Right ventricle myocardium inferior (tissue), 1 donor: ENCODE measurements at places on chromosomes 6 and 20.

GRCh38 chr6:68400396-68400795, 234.7 kb upstream of the ADGRB3 start:
- no peak for DNase-seq

DNA sequence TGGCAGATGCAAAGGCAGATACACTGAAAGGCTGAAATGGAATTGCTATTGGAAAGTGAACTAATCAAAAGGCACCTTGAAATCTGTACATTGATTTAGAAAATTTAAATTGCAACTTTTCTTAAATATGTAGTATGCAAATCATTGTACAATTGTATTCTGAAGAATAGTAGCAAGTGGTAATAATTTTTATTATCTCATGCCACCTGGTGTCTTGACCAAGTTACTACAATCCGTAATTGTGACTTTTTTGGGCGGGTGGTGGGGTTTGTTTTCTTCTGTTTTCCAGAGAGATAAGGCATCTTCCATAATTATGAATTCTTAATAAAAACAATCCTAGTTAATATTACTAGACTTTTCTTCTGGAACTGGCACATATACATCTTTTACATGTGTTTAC, 12.5 kb upstream of the BCKDHB start:
- no peak for DNase-seq

- DNase-seq: no peak
Observed at GRCh38 chr6:26333476-26334297, 31.3 kb upstream of the BTN3A2 start.

- DNase-seq: no peak
Observed at GRCh38 chr6:14372734-14373489, 255.3 kb downstream of the CD83 start.

DNA sequence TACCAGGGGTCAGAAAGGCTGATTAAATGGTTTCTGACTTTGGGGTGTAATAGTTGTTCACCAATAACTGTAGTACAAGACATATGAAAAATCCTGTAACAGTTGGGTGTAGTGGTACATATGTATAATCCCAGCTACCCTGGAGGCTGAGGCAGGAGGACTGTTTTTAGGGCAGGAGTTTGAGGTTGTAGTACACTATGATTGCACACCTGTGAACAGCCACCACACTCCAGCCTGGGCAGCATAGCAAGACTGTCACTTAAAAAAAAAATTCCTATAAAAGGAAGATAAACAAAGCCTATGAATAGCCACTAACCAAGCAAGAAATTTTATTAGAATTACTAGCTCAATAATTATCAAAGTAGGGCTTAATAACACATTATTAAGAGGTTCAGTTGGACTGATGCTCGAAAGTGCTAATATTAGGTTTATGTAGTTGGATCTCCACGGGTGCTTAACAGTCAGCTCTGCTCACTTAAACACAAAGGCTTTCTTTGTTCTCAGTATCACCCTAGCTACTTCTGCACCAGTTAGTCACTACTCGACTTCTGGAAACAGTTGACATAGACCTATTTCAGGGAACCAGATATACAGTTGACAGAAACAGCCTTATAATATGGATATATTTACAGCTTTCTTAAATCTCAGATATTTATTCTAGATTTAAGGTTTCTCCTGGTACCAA, 113.0 kb downstream of the MTFR2 start:
- no peak for DNase-seq

DNA sequence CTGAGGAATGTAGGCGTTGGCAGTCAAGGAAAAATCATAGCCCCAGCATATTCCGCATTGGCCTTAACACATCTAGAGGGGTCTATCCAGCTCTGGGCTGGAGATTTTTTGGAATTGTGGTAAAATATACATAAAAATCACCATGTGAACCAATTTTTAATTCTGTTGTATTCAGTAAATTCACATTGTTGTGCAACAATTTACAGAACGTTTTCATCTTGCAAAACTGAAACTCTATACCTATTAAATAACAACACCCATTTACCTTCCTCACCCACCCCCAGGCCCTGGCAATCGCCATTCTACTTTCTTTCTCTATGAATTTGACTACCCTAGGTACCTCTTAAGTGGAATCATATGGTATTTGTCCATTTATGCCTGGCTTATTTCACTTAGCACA, 6.8 kb upstream of the JAG1 start:
- DNase-seq: no peak

GRCh38 chr6:52834481-52834880, 6.1 kb downstream of the GSTA5 start:
- DNase-seq: no peak

DNA sequence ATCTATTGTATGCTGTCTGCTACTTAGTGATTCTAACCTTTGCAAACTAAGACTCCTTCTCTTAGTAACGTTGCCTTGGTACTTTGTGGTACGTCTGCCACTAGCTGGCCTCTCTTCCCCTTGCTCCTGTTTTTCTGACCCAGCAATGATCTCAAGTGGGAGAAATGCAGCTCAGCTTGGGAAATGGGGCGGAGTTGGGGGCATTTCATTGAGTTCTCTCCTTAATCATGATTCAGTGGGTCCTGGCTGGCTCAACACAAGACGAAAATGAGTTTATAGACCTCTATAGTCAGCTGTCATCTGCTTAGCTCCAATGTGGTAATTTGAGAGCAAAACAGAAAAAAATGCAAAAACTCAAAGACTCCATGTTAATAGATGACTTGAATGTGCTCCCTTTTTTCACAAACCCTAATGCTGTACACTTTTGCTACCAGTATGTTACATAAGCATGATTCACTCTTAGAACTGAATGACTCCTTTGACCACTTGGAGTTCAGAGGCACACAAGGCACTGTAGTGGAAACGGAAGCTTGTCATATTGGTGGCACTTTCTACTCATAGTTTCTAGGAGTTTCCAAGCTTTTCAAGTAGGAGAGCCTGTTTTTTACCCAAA, 55.3 kb upstream of the SOX4 start:
- DNase-seq: no peak

- no peak for DNase-seq
Observed at GRCh38 chr6:169906688-169907418, 155.4 kb downstream of the ERMARD start.

DNA sequence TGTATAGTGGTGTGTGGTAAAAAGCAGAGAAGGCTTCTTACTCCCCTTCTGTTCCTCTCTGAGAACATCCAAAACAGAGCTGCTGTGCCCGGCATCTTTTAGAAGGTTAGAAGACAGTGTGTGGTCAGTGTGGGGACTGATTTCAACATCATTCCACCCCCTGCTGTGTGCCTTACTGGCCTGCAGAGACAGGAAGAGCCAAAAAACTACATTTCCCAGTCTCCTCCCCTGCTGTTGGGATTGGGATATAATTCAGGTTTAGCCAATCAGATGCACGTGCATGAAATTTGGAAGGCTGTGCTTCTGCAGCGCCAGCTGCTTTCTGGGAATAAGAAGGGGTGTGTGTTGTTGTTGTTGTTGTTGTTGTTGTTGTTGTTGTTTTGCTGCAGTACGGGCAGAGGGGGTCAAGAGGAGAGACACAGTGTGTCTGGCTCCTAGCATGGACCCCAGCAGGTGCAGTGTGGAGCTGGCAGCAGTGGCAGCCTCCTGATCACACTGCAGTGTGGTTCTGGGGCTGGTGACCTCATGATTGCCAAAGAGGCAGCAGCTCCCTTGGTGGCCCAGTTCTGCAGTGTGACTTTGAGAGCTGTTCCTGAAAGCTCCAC, 74.7 kb downstream of the MRPL14 start:
- peak; percentile 72 for DNase-seq
